ENCODE measurements at places on chromosomes 2 and 18.

DNA sequence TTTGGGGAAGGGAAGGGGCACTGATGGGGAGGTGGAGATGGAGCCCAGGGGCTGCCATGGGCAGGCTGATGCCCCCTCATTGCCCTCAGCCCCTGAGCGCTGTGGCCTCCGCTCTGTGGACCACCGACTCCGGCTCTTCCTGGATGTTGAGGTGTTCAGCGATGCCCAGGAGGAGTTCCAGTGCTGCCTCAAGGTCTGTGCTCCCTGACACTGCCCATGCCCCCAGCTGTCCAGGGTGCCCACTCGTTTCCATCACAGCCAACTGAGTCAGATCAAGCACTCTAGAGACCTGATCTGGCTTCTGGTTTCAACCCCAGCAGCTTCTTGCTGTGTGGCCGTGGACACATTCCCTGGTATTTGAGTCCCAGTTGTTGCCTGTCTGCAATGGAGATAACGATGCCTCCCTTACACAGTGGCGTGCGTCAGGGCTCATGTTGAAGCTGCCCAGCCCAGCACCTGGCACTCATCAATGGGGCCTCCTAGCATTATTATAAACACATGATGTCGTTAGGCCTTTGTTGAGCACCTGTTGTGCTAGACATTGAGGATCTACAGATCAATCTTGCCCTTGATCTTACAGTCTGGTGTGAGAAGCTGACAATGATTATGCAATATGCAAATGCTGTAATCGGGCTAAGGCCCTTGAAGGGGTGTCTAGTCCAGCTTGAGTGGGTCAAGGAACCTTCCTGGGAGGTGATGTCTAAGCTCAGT is 14.4 kb downstream of the STK11IP start:
- no peak for DNase-seq

DNA sequence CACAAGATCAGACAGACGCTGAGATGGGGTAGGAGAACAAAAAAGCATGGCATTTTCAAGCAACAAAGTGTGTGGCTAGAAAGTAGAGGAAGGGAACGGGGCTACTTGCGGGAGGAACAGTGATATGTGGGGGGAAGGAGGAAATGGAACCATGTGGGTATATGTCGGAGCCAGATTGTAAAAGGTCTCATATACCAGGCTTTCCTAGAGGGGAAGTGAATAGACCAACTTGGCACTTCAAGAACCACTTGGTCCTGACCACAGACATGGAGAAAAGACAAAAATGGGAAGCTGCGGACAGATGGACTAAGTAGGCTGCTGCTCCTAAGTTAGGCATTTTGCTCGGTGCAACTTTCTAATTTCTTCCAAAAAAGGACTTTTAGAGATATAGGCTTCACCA is 196.0 kb downstream of the DCC start:
- no peak for DNase-seq

GRCh38 chr2:7719876-7720275 is 802.7 kb downstream of the RNF144A start:
- no peak for DNase-seq

- no peak for DNase-seq
These were observed 133.7 kb downstream of the SMAD7 start for GRCh38 chr18:48817021-48817461.

DNA sequence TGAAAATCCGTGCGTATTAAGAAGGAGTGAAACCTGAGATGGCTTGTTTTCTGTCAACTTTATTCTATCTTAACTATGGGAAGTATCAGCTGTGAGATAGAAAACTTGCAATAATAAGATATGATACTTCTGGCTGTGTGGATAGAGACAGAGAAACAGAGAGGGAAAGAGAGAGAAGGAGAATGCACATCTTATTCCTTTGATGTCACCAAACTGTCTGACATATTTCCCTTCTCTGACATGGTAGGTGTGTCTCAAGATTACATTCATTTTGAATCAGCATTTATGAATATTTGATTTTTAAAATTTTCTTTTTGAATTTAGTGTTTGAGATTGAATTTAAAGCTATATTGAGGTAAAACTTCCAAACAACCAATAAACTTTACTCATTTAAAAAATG is 69.4 kb downstream of the CDC42EP3 start:
- DNase-seq: no peak

DNA sequence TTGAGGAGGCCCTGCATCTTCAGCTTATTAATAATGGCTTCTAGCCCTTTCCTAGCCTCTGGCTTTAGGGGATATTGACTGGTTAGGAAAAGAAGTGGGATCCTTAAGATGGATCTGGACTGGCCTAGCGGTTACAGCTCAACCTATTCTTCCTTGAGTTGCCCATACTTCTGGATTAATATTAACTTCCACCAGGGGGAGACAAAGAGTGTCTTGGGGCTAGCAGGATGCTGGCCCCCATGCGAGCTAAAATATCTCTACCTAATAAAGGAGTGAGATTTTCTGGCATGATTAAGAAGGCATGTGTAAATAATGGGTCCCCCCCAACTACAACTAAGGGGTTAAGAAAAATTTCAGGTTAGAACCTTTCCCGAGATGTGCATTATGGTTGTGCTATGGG is 23.2 kb upstream of the PLA2R1 start:
- DNase-seq: no peak

GRCh38 chr2:170695521-170696410 is 19.4 kb upstream of the SP5 start:
- DNase-seq: no peak

GRCh38 chr2:220215785-220216184 is 588.4 kb downstream of the SLC4A3 start:
- DNase-seq: no peak

- no peak for DNase-seq
These were observed 31.6 kb upstream of the NCK2 start for GRCh38 chr2:105712981-105713596.

- DNase-seq: peak; percentile 1
These were observed 458.3 kb upstream of the SLC14A2 start for GRCh38 chr18:45156946-45157345.

DNA sequence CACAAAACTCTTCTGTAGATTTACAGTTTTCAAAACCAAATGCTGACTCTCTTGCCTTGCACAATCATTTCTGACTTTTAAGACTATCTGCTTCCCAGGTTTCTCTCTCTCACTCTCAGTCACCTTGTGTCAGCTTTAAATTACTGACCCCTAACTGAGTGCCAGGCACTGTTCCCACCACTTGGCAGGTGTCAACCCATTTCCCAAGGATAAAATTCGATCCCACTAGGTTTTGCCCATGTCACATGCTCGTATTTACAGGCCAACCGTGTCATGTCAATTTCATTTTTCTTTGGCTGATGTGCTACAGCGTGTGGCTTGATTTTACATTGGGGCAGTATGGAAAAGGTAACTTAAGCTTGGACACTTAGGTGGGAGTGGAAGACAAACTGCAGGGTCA is 26.1 kb upstream of the LMAN1 start:
- DNase-seq: no peak

DNA sequence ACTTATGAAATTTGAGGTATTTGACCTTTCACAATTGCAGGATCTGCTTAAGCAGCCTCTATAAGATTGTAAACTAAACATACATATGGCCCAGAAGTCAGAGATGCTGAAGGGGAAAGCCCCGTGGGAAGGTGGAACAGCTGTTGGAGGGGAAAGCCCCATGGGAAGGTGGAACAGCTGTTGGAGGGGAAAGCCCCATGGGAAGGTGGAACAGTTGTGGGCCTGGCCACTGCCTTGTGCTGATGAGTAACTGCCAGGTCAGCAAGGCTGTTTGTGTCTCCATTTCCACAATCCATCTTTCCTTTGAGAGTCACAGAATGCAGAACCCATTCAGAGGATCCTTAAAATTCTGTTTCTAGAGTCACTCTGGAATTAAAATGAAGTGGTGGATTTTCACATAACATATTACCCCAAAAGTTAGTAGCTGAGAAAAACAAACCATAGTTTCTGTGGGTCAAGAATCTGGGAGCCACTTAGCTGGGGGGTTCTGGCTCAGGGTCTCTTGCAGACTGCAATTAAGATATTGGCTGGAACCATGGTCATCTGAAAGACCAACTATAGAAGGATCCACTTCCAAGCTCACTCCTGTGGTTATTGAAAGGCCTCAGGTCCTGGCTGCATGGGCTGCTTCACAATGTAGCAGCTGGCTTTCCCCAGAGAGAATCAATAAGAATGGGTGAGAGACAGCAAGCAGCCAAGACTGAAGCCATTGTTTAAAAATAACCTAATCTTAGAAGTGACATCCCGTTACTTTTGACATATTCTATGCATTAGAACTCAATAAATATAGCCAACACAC is 86.6 kb upstream of the CAVIN2 start:
- peak; percentile 52 for DNase-seq

- DNase-seq: no peak
These were observed 156.2 kb upstream of the PIK3C3 start for GRCh38 chr18:41798879-41799278.

DNA sequence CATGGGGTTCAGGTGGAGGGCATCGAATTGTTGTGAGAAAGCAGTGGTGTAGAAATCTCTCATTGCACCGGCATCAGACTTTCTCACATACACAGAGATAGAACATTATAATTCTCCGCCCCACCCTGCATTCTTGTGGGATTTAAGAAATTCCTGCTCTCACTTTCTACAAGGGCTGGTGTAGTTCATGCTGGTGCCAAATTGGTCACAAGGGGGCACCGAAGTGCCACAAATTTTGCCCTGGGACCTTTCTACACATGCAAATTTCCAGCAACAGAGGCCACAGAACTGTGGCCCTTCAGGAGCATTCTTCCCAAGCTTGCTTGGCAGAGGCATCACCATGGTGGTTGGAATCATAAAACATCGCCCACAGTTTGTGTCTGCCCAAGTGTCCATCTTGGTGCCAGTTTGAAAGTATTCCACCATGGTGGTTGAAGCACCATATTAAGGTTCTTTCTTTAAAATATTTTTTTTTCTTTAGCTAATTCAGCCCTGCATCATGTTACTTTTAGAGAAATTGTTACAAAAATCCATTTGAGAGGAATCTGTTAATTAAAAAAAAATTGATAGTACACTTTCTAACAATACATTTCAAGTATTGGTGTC is 521.2 kb upstream of the FANCL start:
- peak; percentile 46 for DNase-seq

GRCh38 chr2:238906936-238907716 is 59.2 kb downstream of the TWIST2 start:
- no peak for DNase-seq

GRCh38 chr2:59502981-59503380 is 1050.5 kb downstream of the BCL11A start:
- no peak for DNase-seq

DNA sequence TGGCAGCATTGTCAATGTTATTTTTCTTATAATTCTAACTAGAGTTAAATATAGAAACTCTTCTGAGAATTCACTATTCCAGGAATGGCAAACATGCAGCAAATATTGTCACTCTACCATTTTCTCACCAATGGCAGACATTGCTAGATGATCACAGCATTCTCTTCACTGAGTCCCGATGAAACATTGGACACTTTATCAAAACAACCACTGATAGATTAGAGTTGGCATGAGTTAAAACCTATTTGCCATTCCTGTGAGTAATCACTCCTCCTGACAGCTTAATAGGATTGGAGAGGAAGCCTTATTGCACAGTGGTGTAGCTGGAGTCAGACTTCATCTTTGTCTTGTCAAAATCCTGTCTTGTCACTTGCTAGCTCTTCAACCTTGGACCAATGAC is 163.9 kb upstream of the THUMPD2 start:
- DNase-seq: no peak

DNA sequence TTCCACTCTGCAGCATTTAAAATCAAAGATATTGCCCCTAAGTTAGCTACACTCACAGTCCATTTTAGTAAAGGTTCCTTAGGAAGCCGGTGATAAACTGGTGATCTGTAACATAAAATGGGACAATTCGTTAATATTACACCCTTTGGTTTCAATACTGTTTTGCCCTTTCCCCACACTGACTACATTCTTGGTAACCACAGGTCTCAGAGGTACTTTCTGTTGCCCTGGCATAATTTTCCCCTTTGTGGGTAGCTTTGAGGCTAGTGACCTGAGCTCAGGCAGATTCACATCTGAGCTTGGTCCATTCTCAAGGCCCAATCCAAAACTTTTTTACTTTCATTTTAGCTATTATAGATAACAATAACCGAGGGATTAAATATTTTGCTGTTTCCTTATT is 32.9 kb upstream of the CSRNP3 start:
- DNase-seq: no peak

GRCh38 chr2:126736133-126736874 is 80.3 kb downstream of the GYPC start:
- no peak for DNase-seq

- DNase-seq: peak; percentile 25
These were observed 1.1 kb downstream of the NCKAP1 start for GRCh38 chr2:183037074-183037552.

DNA sequence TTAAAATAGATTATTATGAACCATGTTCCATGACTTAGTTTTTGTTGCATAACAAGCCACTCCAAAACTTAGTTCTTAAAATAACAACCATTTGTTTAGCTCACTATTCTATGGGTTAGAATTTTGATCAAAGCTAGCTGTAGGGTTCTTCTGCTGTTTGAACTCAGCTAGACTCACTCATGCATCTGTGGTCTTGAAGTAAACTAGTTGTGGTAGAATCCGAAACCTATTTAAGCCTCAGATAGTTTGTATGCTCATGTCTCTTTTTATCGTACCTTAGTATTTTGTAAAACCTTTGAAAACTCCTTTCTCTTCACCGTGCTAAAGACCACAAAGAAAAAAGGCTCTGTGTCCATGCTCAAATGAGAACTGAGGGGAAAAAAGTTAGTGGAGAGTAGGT is 166.6 kb downstream of the XIRP2 start:
- DNase-seq: no peak

- DNase-seq: no peak
These were observed 335.8 kb downstream of the GULP1 start for GRCh38 chr2:188627471-188627870.

GRCh38 chr2:36611316-36611990 is 13.5 kb upstream of the FEZ2 start:
- DNase-seq: no peak

GRCh38 chr2:60980071-60980815 is 37.3 kb upstream of the PEX13 start:
- no peak for DNase-seq

GRCh38 chr2:186599186-186599778 is 9.4 kb downstream of the ITGAV start:
- DNase-seq: no peak

DNA sequence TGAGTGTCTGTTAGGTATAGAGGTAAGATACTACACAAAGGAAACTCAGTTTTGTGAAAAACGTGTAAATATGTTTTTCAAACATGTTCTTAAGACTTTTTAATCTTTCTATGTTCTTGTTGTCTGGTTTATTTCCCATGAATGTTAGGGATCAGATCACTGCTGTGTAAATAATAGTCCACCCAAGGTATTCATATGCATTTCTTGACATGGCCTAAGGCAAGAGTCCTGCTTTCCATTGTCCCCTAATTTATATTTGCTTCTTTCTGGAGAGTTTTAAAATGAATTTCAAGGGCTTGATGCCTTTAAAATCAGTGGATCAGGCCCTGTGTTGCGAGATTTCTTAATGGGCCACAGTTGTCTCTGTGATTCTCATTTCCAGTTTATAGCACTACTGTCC is 28.9 kb downstream of the CRIM1 start:
- no peak for DNase-seq

- DNase-seq: peak; percentile 29
These were observed 147.1 kb downstream of the CCBE1 start for GRCh38 chr18:59550174-59550516.

- DNase-seq: peak; percentile 44
These were observed 4.3 kb downstream of the COL3A1 start for GRCh38 chr2:188978291-188979081.
